ENCODE measurements at places on chromosomes 1 and 21. TPM values are rescaled to one million over a fixed set of nuclear protein-coding genes. Genes with fewer than 3 reads are reported as not detected.
A peak's percentile ranks its signal among the peaks of the same experiment; 100 is the strongest.

DNA sequence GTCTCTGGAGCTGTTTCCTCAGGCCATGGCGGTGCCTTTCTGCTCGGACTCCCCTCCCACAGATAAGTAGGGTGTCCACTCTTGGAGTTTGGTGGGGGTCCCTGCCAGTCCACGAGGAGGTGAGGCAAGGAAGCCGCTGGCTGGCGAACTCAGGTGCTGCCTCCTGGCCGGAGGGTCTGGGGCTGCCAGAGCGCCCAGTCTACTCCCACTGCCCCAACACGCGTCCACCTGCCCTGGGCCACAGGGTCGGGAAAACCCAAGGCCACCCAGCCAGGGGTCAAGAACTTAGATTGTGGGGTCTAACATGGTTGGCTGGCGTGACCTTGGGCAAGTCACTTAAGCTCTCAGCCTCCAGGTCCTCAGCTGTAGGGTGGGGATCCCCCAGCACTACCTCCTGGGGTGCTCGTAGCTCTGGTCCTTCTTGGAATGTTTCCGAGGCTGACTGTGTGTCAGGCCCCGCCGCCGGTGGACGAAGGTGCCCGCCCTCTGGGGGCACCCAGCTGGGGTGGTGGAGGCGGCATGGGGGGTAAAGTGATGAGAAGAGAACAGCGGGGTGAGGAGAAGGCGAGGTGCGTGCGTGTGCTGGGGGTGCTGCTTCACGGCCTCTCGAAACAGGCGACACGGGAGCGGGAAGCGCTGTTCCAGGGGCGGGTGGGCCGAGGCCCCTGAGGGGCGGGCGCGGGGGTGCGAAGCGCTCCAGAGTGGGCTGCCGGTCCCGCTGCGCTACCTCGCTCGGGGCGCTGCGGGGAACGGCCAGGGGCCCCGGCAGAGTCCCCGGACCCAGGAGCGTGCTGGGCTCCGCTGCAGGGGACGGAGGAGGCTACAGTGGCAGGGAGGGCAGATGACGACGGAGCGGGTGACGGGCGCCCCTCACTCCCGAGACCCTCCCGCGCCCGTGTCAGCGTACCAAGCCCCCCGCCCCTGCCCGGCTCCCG lies 1.2 kb downstream of the SH2D5 start:
- no peak for ATAC-seq

DNA sequence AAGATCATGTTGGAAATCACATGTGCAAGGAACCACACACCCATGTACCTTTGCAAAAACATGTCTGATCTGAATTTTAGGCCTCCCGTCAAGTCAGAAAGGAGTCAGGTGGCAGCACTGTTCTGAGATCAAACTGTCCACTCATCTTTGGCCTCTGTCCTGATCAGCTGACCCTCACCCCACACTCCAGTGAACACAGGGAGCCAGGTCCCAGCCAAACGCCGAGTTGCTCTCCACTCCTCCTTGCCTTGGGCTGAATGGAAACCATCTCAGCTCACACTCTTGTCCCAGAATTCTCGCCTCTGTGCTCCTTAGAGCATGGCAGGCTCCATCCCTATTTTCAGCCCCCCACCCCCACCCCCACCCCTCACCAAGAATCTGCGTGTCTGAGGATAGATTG lies 4.6 kb upstream of the RNF186 start:
- no peak for ATAC-seq

GRCh38 chr1:179586107-179586823 lies 5.4 kb upstream of the TDRD5 start:
- ATAC-seq: peak; percentile 70

DNA sequence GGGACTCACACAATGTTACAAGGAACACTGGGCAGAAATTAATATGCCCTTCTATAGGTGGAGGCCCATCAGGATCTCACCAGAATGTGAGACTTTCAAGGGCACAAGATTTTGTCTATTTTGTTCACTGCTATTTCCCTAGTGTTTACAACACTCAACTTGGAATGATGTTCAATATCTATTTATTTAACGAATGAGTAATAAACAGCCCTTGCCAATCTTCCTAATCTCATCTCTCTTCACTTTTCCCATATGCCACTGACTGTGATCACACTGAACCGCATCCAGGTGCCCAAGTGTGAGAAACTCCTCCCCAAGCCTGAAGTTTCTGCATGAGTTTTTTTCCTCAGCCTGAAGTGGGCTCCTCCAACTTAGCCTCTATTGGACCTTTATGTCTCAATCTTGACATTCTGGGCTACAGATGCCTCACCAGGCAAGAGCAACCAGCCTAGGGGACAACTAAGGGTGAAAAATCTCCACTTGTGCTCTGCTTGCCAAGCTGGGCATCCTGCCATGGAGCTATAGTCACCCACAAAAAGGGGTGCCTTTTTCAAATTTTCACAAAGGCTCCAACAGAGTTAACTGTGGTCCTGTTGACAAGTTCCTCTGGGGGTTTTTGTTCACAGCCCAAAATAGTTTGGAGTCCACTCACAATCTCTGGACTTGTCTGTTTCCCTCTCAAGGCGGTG lies 105.6 kb downstream of the PLPP3 start:
- ATAC-seq: no peak

DNA sequence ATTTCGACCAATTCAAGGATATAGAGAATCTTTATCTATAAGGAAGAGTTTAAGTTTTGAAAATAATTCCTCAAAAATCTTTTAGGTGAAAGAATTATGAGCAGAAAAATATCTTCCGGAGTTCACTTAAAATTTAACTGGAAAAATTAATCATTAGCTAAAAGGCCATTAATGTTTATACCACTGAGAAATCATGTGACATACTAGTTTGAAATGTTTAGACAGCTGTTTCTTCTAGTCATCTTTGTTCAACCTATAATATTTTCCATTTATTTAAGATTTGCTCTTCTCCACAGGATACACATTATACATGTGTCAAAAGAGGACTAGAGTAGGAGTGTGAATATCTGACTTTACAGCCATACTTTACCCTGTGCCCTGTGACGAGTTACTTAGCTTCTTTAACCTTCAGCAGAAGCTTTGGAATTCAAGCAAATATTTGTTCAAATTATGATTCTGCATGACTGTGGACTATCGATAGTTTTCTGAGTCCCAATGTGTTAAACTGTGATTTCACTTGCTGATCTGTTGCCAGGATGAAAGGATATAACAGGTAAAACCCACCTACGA lies 374.8 kb downstream of the BRINP3 start:
- ATAC-seq: no peak

ADGRB2 gene
- total RNA-seq: 6.0 TPM

TSSK3 gene
- not detected for total RNA-seq

APCS gene
- not detected for total RNA-seq

DNA sequence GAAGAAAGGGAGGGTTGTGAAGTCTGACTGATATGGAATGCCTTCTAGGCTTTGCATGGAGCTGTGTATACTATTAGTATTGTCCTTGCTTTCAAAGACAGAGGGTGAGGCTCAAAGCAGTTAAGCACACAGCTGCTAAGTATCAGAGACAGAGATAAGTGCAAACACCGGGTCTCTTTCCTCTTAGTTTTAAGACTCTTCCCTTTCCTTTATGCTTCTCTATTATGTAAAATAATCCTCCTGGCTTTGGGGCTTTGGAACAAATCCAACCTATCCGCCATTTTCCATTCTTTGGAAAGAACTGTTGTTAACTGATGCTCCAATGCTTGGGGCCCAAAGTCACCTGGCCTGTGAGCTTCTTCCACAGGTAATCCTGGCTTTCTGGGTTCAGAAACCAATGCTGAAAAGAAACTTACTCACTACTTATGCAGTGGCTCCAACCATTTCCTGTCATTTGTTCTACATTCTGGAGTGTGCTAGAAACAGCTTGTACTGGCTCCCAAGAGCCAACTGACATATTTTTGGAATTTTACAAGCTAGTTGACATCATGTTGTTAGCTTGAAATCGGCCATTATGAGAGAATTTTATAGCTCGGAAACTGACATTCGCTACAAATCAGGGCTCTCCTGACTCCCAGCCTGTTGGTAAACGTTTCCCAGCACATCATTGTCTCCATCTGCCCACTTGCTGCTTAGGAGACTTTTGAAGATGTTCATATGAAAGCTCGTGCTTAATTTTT lies 67.5 kb downstream of the DNTTIP2 start:
- no peak for ATAC-seq
